ENCODE measurements at places on chromosomes 4 and X.

GRCh38 chr4:99759988-99760387 is 56.6 kb upstream of the DAPP1 start:
- H3K4me1 ChIP-seq, result no peaks in the 10 kb centered on the region
- H3K4me3 ChIP-seq, result no peak overlapping the region

- H3K36me3 ChIP-seq, result no peaks in the 10 kb centered on the region
- DNase-seq, result no peak
Observed at GRCh38 chr4:56803471-56803870, 18.0 kb downstream of the SPINK2 start.

- no peaks in the 10 kb centered on the region for H3K27me3 ChIP-seq
- H3K4me3 ChIP-seq, result no peak overlapping the region
- no peaks in the 10 kb centered on the region for H3K4me1 ChIP-seq
- no peaks in the 10 kb centered on the region for H3K36me3 ChIP-seq
- no peak overlapping the region for H3K27ac ChIP-seq
Observed at GRCh38 chr4:951186-951585, 18.9 kb downstream of the TMEM175 start.

- no peaks in the 10 kb centered on the region for H3K4me1 ChIP-seq
- no peaks in the 10 kb centered on the region for H3K27me3 ChIP-seq
- H3K4me3 ChIP-seq, result no peak overlapping the region
- no peak overlapping the region for H3K27ac ChIP-seq
- DNase-seq, result no peak
Observed at GRCh38 chrX:119407681-119408080, 8.5 kb downstream of the SLC25A43 start.

GRCh38 chrX:29728639-29729038 is 486.7 kb upstream of the MAGEB2 start:
- H3K4me3 ChIP-seq, result no peak overlapping the region
- no peaks in the 10 kb centered on the region for H3K27me3 ChIP-seq
- H3K36me3 ChIP-seq, result no peaks in the 10 kb centered on the region
- no peak overlapping the region for H3K27ac ChIP-seq
- H3K4me1 ChIP-seq, result peaks cover 3% of the 10 kb centered on the region
- no peak for DNase-seq
